ENCODE measurements at places on chromosomes 7 and 10. TPM values are rescaled to one million over a fixed set of nuclear protein-coding genes. Genes with fewer than 3 reads are reported as not detected.

BAMBI gene
- 0.30 TPM for total RNA-seq

RPEL1 gene
- total RNA-seq, result not detected

PDK4 gene
- 1.2 TPM for total RNA-seq

GIMAP8 gene
- total RNA-seq, result 29.2 TPM

GRK5 gene
- 21.8 TPM for total RNA-seq

DNA sequence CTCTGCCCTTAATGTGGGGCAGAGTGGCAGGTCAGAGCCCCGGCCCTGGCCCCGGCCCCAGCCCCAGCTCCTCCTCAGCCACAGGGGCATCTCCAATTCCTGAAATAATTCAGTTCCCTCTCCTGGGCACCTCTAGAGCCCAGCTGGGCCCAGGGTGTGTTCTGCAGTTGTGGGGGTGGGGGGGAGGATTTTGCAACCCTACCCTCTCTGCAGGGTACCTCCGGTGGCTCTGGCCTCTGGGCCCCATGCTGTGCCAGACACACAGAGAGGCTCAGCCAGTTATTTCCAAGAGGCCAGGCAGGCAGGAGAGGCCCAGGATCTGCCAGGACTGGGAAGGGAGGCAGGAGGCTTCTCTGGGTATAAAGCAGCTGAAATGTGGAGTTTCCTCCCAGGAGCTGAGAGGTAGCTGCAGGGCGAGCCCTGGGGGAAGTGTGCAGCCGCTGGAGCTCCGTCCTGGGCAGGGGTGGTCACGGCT, 47.9 kb downstream of the PWWP2B start:
- no peak for DNase-seq

DNA sequence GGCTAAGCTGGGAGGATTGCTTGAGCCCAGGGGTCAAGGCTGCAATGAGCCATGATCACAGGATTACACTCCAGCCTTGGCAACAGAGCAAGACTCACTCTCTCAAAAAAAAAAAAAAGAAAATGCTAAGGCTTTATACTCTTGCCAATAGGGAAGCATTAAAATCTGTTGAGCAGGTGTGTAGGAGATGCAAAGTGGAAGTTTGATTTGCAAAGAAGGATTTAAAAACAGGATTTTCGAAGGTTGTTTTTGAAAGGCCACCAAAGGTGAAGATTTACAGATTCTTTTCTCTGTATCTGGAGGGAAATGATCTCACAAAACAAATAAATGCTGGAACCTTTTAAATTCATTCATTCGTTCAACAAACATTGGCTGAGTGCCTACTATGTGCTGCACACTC, 8.6 kb upstream of the PDE1C start:
- no peak for DNase-seq

DNA sequence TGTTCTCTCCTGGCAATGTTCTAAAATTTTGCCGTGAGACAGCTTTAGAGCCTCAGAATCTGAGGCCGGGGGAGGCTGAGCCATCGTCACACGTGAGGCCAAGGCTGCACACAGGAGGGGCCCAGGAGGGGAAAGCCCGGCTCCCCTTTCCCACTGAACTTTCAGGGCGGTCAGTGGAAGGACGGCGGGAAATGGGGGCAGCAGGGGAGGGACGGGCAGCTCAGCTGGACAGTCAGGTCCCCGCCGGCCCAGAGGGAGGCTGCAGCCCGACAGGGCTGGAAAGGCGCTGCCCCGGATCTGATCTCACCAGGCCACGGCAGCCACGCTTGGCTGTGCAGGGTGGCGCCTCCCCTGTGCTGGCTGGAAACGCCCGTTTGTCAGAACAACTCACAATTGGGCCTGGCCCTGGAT, 43.3 kb upstream of the ADGRA1 start:
- no peak for DNase-seq

DNA sequence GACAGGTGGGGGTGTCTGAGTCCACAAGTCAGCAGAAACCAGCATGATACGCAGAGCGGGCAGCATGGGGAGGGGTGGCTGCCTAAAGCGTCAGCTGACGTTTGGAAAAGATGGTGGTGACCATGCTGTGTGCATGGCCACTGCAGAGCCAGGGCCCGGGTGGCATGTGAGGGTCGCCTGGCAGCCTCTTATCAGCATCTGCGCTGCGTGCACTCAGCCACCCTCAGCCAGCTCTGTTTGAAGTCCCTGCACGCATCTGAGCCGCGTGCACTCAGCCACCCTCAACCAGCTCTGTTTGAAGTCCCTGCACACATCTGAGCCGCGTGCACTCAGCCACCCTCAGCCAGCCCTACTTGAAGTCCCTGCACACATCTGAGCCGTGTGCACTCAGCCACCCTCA, 61.5 kb downstream of the WDR37 start:
- DNase-seq, result no peak

DNA sequence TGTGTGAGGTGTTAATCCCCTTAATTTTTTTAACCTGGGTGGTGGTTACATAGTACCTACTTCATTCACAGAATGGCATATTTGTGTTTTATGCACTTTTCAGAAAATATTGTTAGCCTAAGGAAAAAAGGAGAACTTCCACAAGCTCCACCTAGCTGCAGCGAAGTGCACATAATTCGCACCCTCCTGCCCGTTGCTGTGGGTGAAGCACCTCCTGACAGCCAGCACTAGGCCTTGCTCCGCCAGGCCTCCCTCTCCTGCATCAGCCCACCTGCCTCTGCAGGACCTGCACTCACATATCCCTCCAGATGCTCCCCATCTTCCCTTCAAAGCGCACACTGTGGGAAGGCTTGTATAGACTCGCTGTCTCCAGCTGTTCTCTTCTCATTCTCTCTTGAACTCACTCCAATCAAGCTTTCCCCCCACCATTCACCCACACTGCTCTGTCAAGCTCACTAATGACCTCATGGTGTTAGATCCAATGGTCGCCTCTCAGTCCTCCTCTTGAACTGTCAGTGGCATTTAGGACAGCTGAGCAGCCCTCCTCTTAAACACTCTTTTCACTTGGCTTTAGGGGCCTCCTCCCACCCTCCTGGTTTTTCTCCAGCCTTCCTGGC, 20.7 kb upstream of the GRID1 start:
- DNase-seq, result no peak

- DNase-seq, result no peak
Measured at GRCh38 chr10:12709521-12709963, 292.0 kb downstream of the CCDC3 start.

DNA sequence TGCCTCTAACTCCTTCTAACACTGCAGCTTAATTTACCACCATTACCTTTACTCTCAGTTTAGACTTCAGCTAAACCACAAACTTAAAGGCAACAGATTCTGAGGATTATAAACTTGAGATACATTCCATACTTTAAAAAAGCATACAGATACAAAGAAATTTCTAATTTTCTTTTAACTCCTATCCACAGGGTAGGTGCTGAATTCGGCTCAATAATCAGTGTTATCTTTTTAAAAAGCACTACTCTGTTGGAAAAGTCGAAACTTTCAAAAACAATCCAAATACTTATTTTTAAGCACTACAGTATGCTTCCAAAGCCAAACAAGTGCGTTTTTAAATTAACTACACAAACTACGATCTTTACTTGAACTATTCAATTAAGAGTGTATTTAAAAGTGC, 1.0 kb downstream of the SMNDC1 start:
- DNase-seq, result no peak

DNA sequence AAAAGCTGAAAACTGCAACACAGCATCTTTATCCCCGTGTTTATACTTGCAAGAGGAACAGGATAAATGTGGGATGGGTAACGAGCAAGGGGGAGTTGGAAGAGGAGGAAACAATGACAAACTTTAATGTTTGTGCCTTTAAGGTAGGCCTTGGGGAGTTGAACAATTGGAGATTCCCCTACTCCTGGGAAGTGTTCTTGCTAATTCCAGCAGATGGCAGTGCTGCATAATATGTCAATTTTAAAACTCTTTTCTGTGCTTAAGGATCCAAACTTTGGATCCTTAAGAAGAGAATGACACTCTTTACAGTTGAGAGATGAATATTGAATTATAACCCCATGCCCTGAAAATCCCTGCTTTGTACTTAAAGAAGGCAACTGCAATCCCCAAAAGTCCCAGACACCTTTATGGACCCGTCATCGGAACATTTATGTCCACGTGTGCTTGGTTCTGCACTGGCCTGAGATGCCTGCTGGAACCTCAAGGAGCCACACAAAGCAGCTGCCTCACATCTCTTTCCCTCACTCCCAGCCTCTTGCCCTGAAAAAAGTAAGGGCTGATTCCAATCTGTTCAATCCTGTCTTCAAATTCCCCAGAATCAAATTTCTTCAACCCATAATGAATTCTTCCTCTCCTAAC, 12.0 kb downstream of the IFIT5 start:
- DNase-seq, result no peak

GRCh38 chr7:18177129-18177814, 149.6 kb upstream of the PRPS1L1 start:
- no peak for DNase-seq

GRCh38 chr7:30313348-30313747, 29.0 kb downstream of the ZNRF2 start:
- no peak for DNase-seq

DNA sequence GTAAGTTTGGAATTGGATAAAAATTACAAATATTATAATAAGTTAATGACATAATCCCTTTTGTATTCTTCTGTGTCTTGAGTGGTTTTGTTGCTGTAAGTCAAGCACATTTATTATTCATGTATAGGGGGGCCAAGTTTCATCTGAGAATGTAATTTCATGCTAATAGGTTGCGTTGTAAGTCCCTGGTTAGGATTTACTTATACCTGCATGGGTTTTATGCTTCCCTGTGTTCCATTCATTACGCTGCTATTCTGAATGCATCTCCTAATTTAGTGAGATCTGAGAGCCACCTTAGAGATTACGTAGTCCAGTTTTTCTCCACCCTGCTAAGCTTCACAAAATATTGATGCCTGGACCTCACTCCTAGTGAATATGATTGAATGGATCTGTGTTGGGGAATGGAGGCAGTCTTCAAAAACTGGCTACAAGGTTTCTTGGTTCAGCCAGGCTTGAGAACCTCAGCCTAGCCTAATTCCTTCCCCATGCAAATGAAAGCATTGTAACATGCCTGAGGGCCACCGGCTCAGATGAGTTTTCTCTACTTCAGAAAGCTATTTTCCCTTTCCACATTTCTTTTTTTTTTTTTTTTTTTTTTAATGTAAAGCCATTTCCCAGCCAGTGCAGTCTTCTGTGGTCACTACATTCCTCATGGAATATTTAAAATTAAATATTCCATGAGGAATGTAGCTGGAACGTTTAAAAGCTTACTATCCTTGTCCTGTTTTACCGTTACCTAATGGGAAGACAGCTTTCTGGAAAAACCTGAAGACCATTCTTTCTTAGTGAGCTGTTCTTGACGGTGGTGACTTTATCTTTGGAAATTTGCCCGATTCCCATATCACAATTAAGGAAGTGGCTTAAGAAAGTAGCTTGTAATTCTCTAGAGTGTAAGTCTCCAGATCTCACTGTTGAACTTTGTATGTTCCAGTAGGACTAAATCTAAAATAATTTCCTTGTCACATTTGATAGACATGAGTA, 16.0 kb downstream of the PAPSS2 start:
- no peak for DNase-seq

DNA sequence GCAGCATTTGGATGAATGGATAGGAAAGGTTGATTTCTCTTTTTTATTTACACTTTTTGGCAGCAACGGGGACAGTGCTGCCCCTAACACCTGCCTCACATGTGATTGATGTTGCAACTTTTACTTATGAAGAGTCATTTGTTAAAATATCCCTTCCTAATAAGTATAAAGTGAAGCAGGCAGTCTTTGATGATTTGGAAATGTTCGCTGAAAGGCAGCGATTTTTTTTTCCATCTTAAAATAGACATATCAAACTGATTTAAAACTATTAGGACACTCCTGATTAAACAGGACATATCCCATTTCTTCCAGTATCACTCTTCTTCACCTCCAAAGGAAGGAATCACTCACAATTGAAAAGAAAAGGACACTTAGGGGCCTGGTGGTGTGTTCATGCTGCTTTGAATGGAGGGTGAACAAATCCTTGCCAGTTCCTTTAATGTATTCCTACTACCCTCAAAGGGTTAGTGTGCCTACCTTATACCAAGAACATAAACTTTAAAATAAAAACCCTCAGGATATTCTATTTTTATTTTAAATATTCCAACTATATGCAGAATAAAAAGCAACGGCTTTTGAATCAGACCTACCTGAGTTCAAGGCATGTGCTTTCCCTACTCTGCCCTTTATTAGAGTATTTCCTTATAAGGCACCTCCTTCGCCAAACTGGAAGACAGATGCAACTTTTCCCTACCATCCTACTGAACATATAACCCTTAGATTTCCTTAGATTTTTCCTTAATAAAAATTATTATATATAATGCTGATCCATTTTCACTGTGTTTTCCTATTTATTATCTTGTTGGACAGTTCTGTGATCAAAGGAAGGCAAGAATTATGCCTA, 1.1 kb downstream of the ADK start:
- no peak for DNase-seq
